Kidney glomerular epithelial cell (primary cell): ENCODE measurements at places on chromosomes 2 and 18.
A peak's percentile ranks its signal among the peaks of the same experiment; 100 is the strongest.

- DNase-seq, result no peak
These were observed 14.6 kb downstream of the UGP2 start for GRCh38 chr2:63856303-63856603.

DNA sequence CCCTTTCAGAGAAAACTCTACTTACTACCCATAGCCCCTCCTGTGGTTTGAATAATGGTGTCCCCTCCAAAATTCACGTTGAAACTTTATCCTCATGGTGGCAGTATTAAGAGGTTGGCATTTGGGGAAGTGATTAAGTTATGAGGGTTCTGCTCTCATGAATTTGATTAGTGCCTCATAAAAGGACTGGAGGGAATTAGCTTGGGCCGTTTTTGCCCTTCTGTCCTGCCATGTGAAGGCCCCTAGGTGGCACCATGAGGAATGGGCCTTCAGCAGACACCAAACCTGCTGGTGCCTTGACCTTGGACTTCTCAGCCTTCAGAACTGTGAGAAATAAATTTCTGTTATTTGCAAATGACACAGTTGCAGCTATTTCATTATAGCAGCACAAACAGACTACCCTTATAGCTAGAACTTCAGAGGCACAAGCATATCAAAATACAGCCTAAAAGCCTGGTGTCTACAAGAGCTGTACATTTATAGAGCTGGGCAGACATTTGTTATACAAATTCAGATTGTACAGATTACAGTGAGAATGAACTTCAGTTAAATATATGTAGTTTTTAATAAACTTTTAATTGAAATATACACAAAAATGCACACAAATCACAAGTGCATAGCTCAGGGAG lies 2.6 kb upstream of the PTPN2 start:
- no peak for DNase-seq

DNA sequence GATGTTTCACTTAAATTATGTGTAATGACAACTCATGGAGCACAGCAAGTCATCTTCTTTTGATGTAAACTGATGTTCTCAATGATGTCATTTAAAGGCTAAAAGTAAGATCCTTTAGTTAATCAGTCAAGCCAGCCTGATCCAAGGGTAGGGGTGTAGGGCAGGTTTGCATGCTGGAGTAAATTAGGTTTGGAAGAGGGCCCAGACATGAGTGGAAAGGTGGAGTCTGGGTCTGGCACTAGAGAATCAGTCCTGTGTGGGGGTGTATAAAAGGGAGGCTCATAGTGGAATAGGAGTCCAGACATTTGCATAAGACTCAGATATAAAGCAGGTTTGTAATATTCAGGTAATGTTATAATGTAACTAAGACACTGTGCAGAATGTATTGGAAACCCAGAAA lies 88.8 kb upstream of the NYAP2 start:
- no peak for DNase-seq

DNA sequence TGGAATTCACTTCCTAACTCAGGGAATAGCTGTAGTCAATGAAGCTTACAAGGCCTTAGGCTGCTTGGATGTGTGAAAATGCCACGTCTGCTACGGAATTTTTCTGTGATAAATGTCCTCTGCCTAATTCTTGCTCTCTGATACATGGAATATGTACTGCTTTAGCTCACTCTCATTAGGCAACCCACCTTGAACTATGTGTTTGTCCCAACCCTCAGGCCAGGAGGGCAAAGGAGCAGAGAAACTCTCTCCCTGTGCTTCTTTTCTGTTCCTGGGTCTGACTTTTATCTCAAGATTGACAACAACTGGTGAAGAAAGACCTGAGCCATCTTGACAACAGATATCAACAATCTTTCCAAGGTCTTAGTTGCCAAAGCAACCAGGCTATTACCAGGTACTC lies 143.9 kb downstream of the GCA start:
- no peak for DNase-seq

GRCh38 chr2:149657401-149658040 lies 69.9 kb upstream of the MMADHC start:
- no peak for DNase-seq

DNA sequence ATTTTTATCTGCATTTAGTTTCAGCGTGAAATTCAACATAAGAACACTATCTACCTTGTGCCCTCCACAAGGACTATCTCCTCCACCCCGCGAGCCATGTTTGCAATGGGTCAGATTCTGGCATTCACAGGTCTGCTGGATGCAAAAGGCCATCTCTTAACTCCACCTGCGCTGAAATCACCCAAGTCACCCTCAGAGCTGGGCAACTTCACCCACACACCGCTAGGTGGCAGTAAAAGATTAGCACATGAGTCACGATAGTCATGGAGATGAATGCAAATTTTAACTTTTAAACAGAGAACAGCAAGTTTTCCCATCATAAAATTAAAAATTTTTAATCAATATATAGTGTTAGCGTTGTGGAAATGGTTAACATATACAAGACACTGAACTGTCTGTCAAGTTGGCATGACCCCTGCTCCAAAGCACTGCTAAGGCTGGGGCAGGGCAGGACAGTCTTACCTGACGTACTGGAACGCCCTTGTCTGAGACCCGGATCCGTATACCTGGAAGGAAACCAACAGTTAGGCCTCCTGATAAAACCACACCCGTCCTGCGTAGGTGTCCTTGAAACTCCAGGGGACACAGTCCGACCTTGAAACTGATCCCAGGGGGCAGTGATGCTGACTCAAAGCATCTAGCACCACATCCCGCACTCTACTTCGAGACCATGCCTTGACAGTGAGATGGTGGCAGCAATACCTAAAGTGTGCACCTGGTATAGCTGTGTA lies 89.6 kb downstream of the UXS1 start:
- DNase-seq, result peak; percentile 49

DNA sequence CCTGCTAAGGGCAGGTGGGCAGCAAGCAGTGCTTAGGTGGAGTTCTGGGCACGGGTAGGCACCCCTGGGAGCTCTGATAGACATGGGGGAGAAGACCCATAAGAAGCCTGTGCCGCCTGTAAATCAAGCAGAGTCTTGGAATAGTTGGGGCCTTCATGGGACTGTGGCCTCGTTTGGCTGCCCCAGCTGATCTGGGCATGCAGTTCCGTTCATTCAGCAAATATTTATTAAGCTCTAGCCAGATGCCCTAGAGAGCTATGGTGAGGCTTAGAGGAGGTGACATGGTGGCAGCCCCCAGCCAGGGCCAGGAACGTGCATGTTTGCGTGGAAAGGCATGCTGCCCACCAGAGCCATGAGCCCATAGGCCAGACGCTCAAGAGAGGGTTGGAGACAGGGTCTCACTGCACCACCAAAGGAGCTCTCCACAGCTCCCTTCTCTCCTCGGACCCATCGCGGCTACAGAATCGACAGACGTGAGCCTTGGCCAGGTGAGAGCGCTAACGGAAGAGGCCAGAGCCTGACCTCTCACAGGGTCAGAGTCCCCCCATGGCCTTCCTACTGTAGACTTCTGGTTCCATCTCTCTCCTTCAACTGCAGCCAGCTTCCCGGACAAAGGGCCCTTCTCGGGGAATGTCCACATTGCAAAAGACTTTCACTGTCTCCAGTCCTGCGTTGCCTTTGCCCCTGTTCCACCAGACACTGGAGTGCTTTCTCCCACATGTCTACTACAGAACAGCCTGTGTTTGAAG lies 135.7 kb downstream of the INHBB start:
- DNase-seq, result no peak

DNA sequence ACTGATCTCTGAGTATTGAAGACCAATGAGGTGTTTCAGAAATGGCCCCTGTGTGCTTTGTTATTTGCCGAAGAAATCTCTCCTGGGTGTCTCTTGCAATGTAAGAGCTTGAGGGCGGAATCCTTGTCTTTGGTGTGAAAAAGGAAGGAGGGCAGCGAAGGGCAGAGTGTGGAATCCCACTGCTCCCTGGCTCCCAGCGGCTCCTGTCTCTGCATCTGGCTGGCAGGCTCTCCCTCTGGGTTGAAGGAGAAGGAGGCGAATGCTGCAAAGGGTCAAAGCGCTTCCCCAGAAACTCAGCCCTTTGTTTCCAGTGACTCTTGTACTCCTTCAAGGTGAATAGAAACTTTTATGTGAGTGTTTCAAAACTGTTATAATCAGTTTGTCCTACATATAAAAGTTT lies 457.5 kb downstream of the CNTNAP5 start:
- DNase-seq, result no peak

DNA sequence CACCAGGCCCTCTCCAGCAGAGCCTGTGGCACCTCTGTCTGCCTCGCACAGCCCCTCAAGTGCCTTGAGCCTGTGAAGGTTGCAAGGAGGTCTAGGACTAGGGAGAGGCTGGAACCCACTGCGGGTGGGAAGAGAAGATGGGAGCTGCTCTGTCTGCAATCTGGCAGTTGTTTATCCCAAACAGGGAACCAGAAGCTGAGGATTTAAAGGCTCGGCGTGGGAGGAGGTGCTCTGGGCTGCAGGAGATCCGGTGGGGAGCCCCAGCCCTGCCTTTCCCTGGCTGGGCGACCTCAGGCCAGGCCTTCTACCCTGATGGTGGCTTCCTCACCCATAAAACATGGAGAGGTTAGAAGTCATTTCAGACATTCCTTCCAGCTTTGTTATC lies 174.1 kb downstream of the SMAD7 start:
- DNase-seq, result no peak

DNA sequence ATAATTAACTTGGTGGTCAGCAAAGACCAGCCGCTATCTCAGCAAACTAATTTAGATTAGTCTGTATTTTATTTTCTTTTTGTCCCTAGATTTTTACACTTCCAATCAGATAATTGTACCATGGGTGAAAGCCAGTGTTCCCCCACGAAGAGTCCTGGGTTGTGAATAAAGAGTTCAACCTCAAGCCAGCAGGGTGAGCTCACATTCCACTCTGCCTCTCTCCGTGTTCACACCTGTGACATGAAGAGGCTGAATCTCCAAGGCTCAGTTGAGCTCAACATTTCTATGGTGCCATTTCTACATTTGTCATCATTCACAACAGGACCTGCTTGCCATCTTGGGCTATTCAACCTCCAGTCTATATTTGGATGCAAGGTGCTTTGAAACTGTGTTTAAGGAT lies 771.5 kb downstream of the GALR1 start:
- no peak for DNase-seq

DNA sequence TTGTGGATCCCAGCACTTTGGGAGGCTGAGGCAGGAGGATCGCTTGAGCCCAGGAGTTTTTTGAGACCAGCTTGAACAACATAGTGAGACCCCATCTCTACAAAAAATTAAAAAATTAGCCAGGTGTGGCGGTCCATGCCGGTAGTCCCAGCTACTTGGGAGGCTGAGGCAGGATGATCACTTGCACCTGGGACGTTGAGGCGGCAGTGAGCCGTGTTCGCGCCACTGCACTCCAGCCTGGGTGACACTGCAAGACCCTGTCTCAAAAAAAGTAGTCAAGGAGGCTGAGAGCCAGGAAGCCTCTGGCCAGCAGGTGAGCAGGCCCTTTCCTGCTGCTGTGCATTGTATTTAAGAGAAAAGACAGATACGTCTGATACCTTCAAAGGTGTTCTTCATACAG lies 11.1 kb upstream of the PROC start:
- DNase-seq, result no peak

DNA sequence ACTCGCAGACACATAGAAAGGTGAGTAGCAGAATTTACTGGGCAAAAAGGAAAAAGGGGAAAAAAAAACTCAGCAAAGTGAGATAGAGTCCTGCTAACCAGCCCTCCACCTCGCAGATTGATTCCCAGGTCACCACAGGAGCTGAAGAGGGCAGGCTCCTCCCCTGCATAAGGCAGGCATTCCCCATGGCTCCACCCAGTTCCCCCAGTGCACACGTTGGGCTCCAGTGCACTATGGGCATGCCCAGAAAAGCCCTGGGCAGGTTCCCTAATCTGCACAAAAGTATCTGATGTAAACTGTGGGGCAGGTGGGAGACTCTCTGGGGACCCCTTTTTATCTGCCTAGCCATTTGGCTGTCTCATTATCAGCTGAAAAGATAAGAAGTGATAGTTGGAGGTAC lies 461.2 kb upstream of the TMEFF2 start:
- DNase-seq, result no peak

DNA sequence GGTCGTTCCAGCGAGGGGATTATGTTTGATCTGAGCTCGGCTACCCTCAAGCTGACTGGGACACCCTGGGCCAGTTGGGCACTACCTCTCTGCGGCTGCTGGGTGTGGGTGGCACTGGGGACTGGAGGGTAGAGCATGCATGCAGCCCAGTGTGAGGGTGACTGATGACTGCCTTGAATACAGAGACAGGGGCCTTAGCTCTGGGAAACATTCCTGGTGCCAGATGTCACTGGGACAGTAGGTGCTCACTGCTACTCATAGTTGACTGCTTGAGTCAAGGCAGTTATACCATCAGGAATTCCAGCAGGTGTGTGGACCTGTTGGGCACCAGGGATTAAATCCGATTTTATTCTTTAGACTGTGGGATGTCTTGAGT lies 33.6 kb upstream of the ATP6V1B1 start:
- no peak for DNase-seq

DNA sequence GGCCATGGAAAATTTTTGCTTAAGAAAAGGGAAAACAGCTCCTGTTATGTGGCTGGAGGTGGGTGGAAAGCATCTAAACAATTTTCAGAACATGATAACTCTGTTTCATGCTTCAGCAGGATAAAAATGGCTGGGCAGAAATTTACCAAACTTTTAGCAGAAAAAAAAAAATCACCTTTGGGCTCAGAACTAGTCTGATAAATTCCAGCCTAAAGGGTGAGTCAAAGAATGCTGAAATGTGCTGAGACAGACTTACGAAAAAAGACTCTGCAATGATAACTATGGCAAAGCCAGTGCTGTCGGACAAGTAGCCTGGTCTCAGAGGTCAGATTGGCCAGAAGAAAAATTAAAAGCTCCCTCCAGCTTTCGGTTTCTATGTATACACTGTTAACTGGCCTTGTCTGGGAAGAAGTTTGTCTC lies 123.6 kb downstream of the LRATD1 start:
- DNase-seq, result peak; percentile 46

DNA sequence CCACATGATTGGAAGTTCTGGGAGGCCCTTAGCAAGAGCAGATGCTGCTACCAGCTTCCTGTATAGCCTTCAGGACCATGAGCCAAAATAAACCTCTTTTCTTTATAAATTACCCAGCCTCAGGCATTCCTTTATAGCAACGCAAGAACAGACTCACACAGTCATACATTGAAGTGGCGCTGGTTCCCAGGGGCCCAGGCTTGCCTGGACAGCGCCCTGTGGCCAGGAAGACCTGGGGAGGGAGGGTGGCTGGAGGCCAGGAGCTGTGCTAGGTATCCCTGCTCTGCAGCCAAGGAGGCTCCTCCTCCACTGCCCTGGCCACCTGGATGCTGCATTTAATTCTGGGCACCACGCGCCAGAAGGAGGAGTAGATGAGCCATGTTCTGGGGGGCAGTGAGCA lies 98.1 kb downstream of the AGAP1 start:
- no peak for DNase-seq

- DNase-seq, result no peak
These were observed 95.4 kb downstream of the C1QL2 start for GRCh38 chr2:119063177-119063576.

DNA sequence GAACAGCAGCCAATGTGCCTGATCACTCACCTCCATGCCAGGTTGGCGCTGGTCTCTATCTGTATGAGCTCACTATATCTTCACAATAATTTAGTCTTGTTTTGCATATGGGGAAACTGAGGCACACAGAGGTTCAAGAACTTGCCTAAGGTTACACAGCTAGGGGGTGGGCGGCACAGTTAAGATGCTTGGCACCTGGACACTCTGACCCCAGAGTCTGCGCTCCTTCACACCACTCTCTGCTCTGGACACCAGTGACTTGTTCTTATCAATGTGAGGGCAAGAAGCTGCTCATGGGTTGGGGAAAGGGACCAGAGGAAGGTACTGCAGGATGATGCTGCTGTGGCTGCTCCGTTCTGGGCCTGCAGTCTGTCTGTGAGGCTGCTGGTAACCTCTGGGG lies 27.1 kb downstream of the FBLN7 start:
- no peak for DNase-seq

- DNase-seq, result peak; percentile 78
These were observed 1.1 kb downstream of the UXS1 start for GRCh38 chr2:106192752-106193689.

GRCh38 chr2:166074430-166074829 lies 53.4 kb downstream of the SCN1A start:
- DNase-seq, result no peak
